ENCODE measurements at places on chromosomes 11 and 22.

- DNase-seq: no peak
Observed at GRCh38 chr11:131463649-131464425, 93.4 kb downstream of the NTM start.

- DNase-seq: no peak
Observed at GRCh38 chr11:123458501-123458900, 28.4 kb downstream of the GRAMD1B start.

- DNase-seq: no peak
Observed at GRCh38 chr11:109697140-109697843, 275.3 kb downstream of the C11orf87 start.

GRCh38 chr11:128908391-128909246 is 17.5 kb downstream of the KCNJ5 start:
- no peak for DNase-seq

DNA sequence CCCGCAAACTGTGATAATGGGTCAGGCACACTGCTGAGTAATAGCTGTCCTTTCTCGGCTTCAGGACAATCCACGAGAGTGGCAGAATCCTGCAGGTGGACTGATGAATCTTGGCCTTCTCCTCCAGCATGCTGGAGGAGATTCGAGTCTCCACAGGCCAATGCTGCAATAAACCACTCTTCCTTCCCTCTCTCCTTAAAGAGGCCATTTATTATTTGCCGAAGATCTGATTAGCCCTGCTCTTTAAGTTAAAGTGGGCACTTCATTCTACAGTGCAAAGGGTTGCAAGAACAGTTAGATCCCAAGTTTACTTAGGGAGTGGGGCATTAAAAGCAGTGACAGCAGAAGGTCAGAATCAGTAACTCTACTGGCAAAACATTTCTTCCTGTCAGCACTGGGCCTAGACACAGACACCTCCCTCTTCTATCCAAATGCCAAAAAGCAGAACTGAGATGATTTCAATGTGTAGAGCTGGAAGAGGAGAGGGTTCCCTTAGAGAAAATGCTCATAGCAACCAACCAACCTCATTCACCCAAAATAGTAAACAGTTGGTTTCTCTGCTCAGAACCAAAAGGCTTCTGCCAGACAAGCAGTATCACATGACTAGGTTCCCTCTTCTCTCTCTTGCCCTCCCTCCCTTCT is 121.7 kb downstream of the SGSM3 start:
- no peak for DNase-seq
